ENCODE measurements at places on chromosomes 7 and 10.

- no peak for DNase-seq
Observed at GRCh38 chr10:29238523-29239135, 50.2 kb upstream of the LYZL1 start.

- DNase-seq: no peak
Observed at GRCh38 chr7:83038787-83039186, 123.9 kb downstream of the PCLO start.

DNA sequence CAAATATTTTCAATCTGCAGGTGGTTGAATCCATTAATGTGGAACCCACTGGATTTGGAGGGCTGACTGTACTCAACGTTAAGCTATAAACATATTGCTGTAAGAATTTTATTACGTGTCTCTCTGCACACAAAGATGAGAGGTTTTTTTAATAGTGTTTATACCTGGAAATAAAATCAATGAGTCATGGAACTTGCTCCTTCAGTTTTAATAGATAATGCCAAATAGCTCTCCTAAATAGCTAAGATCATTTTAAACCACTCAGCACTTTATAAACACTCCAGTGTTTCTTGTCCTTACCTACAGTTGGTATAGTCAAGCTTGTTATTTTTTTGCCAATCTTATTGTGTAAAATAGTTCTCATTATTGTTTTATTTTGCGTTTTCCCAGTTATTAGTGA is 455.6 kb upstream of the FZD8 start:
- no peak for DNase-seq

- no peak for DNase-seq
Observed at GRCh38 chr10:104297697-104298660, 29.0 kb downstream of the GSTO2 start.

DNA sequence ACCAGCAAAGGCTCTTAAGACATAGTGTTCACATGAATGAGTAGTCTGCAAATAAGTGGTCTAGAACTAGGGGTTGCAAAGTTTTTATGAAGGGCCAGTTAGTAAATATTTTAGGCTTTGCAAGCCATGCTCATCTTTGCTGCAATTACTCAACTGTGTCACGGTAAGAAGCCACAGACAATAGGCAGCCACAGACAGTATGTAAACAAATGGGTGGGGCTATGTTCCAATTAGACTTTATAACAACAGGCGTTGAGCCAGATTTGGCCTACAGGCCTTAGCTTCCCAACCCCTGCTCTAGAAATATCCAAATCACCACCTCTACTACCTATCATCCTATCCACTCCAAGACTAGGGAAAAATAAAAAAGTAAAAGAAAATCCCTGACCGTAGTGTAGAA is 9.2 kb downstream of the IKZF5 start:
- no peak for DNase-seq

- no peak for DNase-seq
Observed at GRCh38 chr10:44607116-44607515, 222.2 kb upstream of the CXCL12 start.

GRCh38 chr7:25894902-25895791 is 256.9 kb upstream of the NFE2L3 start:
- no peak for DNase-seq

GRCh38 chr7:50095634-50096033 is 2.6 kb upstream of the ZPBP start:
- no peak for DNase-seq
